ENCODE measurements at places on chromosomes 1 and 21. TPM values are rescaled to one million over a fixed set of nuclear protein-coding genes. Genes with fewer than 3 reads are reported as not detected.

GRCh38 chr21:18387994-18388393, 15.6 kb downstream of the TMPRSS15 start:
- DNase-seq, result no peak

- no peak for DNase-seq
These were observed 469.5 kb downstream of the MATN1 start for GRCh38 chr1:30253807-30254440.

- DNase-seq, result no peak
These were observed 57.5 kb downstream of the HSD3B1 start for GRCh38 chr1:119564548-119564947.

TMEM82 gene
- not detected for total RNA-seq

GRCh38 chr1:248858096-248858890, 592 bp downstream of the ZNF692 start:
- peak; percentile 86 for DNase-seq

CRYAA gene
- total RNA-seq, result not detected

SPRR4 gene
- not detected for total RNA-seq

DNA sequence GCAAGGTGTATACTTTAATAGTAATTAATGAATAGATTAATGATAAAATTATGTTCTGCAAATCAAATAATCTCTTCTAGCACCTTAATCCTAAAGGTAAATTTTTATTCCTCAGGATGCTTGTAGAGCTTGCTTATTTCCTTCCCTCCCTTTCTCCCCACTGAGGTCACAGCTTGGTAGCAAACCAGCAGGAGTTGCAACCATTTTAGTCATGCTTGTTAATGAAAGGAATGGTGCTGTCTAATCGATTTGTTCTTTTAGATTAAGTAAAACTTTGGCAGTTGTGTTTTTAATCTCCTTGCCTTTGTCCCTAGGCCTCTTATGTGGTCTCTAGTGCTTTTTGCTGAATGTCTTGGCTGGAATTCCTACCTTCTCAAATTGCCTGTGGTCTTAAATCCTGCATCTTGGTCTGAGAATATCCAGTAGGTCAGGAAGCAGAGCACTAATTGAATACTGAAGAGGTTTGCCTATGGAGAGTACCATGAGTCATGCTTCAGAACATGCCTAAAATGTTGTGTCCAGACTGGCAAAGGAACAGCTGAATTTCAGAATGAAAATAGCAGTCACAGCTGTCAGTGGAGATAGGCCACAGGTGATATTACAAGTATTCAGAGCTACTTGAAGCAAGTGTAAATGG, 36.3 kb upstream of the RWDD3 start:
- no peak for DNase-seq

DNA sequence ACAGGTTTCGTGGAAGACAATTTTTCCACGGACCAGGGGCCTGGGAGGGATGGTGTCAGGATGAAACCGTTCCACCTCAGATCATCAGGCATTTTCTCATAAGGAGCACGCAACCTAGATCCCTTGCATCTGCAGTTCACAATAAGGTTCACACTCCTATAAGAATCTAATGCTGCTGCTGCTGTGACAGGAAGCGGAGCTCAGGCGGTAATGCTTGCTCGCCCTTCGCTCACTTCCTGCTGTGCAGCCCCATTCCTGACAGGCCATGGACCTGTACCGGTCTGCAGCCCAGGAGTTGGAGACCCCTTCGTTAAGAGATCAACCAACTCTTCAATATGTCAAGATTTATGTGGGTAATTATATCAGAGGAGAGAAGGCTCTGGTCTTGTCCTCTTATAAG, 3.3 kb upstream of the DHX9 start:
- no peak for DNase-seq

DNA sequence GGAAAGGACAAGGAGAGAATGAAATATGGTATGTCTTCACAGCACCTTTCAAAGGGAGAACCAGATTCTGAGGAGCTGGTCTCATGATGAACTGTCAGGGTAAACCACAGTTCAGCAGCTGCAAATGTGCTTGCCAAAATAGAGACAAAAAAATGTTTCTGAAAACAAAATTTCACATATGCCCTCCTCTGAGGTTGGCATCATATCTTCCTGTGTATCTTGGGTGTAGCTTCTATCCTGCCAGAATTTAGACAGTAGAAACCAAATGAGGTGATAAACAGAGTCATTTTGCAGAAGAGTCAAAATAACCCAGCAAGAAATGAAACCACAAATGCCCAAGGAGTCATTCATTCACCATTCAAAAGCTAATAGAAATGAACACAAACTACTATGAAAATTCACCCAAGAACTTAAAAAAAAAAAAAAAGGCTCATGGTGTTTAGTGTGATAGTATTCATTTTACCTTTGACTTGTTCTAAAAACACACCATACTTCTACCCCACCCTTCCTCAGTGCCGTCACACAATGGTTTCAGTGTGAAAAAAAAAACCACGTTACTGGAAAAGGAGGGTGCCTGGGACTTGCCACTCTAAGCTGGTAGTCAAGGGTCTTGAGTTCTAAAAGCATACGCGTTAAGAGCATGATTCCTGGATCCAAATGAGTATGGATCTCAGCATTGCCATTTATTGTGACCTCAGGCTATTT, 18.5 kb downstream of the SELL start:
- no peak for DNase-seq

LDLRAD2 gene
- not detected for total RNA-seq

GRCh38 chr1:244735404-244735803, 82.5 kb downstream of the DESI2 start:
- DNase-seq, result no peak

- DNase-seq, result no peak
These were observed 28.5 kb downstream of the PLEKHA6 start for GRCh38 chr1:204331275-204331674.

DNA sequence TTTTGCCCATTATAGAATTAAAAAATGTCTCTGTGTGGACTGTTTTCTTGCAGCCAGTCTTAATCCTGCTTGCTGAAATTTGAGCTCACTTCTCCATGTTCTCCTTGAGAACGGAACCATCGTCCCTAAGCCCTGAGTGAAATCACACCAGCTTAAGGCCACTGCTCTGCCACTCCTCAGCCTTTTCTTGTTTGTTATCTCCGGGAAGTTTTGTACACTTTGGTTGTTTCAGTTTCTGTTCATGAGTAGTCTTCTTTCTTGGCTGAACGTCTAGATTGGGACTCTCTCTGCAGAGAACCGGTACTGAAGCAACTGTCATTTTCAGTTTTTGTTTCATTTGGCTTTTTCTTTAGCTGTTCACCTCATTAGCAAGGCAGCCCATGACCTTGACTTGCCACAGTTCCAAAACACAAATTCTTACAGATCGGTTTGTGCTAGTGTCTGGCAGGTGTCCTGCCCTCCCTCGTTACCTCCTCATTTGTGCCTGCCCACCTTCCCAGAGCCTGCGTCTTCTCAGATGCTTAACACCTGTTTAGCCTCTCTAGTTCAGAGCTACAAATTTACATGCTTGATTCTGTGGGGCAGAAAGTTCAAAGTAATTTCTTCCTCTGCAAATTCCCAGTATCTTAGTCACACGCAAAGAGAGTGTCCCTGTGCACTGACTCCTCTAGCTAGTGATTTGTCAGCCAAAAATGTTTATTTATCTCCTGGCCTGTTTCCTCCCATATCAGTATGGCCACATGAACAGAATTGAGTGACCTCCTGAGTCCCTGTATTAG, 12.4 kb downstream of the PSEN2 start:
- DNase-seq, result peak; percentile 67

GRCh38 chr21:38957575-38958322, 152.0 kb downstream of the ETS2 start:
- no peak for DNase-seq

- DNase-seq, result no peak
These were observed 10.9 kb upstream of the CENPS start for GRCh38 chr1:10419351-10419750.

Data from vagina (tissue), 2 donors.